CD4-positive, alpha-beta memory T cell (primary cell): ENCODE measurements at places on chromosomes 2 and 18. TPM values are rescaled to one million over a fixed set of nuclear protein-coding genes. Genes with fewer than 3 reads are reported as not detected.

GRCh38 chr2:159290289-159290907, 3.9 kb upstream of the WDSUB1 start:
- H3K27me3 ChIP-seq = no peaks in the 10 kb centered on the region
- peak; percentile 8 for DNase-seq
- H3K4me1 ChIP-seq = peaks cover 13% of the 10 kb centered on the region
- no peak overlapping the region for H3K27ac ChIP-seq

DNA sequence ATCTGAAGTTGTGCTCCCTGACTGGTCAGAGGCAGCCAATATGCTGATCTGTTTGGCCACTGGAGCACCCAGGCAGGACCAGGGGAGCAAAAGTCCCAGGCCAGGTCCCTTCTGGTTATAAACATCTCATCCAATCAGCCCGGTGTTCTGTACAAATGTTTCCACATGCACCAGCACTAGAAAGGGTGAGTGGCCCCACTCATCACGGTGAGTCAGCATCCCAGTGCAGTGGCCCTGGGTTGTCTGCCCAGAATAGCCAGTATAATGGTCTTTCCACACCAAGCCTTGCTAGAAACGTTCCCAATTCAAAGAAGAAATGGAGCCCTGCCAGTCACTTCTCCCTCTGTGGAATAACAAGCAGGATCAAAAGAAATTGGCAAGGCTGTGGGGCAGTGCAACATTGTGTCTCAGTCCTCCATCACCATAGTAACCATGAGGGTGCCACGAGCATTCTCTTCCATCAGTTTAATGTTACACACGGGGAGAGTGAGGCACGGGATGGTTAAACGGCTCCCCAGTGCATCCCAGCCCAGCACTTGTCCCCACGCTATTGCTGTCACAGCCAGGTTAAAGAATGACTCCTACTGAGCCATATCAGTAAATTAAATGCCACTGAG, 174.9 kb downstream of the SEPTIN10 start:
- H3K27me3 ChIP-seq = no peaks in the 10 kb centered on the region
- no peaks in the 10 kb centered on the region for H3K4me1 ChIP-seq
- DNase-seq = no peak
- no peak overlapping the region for H3K4me3 ChIP-seq
- no peaks in the 10 kb centered on the region for H3K36me3 ChIP-seq

DNA sequence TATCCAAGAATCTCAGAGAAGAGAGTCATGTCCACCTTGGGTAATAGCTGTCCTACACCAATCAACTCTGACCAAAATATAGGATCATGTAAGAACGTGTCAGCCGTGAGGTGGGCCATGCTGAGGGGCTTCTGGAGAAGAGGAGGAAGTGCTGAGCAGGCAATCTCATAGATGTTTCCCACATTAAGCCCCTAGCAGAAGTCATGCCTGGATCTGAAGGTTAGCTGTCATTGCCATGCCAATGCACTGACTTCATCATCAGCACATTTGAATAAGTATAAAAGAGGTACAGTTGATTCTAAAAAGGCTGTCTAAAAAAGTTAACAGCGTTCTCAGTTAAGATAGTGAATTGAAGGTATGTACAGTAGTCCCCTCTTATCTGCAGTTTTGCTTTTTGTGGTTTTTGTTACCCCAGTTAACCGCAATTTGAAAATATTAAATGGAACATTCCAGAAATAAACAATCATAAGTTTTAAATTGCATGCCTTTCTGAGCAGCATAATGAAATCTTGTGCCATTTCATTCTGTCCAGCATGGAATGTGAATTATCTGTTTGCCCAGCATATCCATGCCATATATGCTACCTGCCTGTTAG, 67.2 kb upstream of the TMEM17 start:
- DNase-seq = no peak
- H3K4me3 ChIP-seq = no peak overlapping the region
- no peak overlapping the region for H3K27ac ChIP-seq
- H3K36me3 ChIP-seq = no peaks in the 10 kb centered on the region
- no peaks in the 10 kb centered on the region for H3K27me3 ChIP-seq

Gene C2orf66
- not detected for polyA plus RNA-seq

DNA sequence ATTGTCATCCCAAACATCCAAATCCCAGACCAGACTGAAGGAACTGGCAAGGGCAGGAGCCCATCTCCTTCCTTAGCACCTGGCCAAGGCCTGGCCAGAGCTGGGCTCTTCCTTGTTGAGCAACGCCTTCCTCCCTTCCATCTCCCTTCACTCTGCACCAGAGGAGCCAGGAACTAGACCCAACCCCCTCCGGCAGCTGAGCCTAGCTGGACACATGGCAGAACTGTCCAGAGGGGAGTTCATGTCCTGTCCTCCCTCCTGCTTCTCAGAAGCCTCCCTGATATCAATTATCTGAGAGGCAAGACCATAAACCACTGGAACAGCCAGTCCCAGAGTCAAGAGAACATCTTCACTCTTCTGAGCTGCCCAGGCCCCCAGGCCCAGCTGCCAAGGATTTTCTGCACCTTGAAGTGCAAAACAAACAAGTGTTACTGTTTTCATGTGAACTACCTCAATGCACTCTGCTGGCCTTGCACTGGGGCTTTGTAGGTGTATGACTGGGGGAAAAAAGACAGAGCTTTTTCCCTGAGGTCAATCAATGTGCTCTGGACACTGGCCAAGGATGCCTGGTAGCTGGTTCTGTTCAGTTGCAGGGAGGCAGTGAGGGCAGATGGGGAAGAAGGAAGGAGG, 107.6 kb upstream of the MSH6 start:
- H3K27ac ChIP-seq = no peak overlapping the region
- no peaks in the 10 kb centered on the region for H3K36me3 ChIP-seq
- H3K27me3 ChIP-seq = no peaks in the 10 kb centered on the region

Gene SH3RF3
- polyA plus RNA-seq = 0.26 TPM

DNA sequence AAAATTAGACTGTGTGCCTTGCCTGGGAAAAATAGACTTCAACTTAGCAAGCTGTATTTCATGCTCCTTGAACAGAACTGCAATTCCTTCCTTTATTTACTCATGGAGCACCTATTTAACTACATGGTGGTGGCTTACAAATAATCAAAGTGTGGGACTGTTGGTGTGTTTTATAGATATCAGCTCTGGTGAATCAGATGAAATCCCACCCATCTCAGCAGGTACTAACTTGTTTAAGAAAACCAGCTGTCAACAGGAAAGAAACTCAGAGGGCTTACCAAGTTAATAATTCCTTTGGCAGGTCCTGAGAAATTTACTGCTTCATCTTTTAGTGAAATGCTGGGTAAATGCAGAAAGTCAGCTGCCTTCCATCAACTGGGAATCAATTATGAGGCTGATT, 830.6 kb downstream of the SLC4A3 start:
- H3K27ac ChIP-seq = no peak overlapping the region
- no peaks in the 10 kb centered on the region for H3K4me1 ChIP-seq
- H3K4me3 ChIP-seq = no peak overlapping the region
- DNase-seq = no peak
- no peaks in the 10 kb centered on the region for H3K27me3 ChIP-seq

Gene FTCDNL1
- polyA plus RNA-seq = 2.7 TPM

DNA sequence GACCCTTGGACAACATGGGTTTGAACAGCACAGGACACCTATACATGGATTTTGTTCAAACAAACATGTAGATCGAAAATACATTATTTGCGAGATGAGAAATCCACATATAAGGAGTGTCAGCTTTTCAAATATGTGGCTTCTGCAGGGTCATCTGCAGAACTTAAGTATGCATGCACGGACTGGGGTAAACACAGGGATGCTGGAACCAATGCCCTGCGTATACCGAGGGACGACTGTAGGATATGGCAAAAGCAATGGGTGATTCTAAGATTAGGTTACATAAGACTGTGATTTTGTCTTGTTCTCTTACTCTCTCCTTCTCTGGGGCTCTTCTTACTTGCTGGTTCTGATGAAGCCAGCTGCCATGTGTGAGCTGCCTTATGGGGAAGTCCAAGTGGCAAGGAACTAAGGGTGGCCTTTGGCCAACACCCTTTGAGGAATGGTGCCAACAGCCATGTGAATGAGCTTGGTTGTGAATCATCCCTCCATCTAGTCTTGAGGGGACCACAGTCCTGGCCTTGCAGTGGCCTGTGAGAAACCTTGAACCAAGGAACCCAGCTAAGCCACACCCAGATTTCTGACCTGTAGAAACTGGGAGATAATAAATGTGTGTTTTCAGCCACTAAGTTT, 66.5 kb downstream of the EVA1A start:
- no peak overlapping the region for H3K4me3 ChIP-seq
- no peaks in the 10 kb centered on the region for H3K4me1 ChIP-seq
- H3K27me3 ChIP-seq = no peaks in the 10 kb centered on the region
- H3K27ac ChIP-seq = no peak overlapping the region
- no peaks in the 10 kb centered on the region for H3K36me3 ChIP-seq

DNA sequence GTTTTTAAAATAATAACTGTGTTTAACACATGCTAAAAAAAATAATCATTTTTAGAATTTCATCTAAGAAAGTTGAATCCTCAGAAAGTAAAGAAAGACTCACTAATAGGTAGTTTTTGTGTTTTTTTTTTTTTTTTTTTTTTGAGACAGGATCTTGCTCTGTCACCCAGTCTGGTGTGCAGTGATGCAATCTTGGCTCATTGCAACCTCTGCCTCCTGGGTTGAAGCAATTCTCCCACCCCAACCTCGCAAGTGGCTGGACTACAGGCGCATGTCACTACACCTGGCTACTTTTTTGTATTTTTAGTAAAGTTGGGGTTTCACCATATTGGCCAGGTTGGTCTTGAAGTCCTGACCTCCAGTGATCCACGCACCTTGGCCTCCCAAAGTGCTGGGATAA, 7.1 kb downstream of the CKAP2L start:
- H3K4me3 ChIP-seq = no peak overlapping the region
- H3K27ac ChIP-seq = no peak overlapping the region
- H3K4me1 ChIP-seq = peaks cover 9% of the 10 kb centered on the region
- H3K27me3 ChIP-seq = no peaks in the 10 kb centered on the region
- no peaks in the 10 kb centered on the region for H3K36me3 ChIP-seq

Gene TTR
- polyA plus RNA-seq = not detected

- H3K4me1 ChIP-seq = peaks cover 20% of the 10 kb centered on the region
- no peak overlapping the region for H3K27ac ChIP-seq
- H3K27me3 ChIP-seq = no peaks in the 10 kb centered on the region
- H3K4me3 ChIP-seq = no peak overlapping the region
- DNase-seq = no peak
Observed at GRCh38 chr2:197937814-197938213, 133.4 kb downstream of the PLCL1 start.

DNA sequence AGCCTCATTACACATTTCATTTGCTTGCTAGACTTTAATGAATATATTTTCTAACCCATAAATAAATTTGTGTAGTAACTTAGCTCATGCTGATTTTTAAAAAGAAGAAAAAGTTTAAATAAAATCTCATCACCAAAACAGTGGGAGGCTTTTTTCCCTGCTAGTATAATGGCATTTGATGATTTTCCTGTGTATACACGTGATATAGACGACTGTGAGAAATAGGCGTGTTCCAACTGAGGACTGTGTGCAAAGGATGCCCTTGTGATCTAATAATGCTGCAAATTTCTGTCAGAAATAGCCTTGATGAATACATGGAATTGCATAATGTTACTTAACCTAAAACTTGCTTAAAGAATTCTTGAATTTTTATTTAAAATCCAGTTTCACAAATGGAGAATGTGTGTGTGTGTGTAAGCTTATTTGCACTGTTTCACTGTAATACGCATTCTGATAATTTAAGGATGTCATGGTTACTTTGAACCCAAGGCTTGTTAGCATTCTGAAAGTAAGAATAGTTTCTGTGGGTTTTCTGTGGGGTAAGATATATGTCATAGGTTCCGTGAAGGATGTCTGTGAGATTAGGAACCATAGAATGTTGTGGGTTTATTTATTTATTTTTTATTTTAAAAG, 178.0 kb downstream of the DLGAP1 start:
- no peak overlapping the region for H3K27ac ChIP-seq
- H3K4me1 ChIP-seq = no peaks in the 10 kb centered on the region
- no peak overlapping the region for H3K4me3 ChIP-seq
- no peak for DNase-seq
- H3K27me3 ChIP-seq = no peaks in the 10 kb centered on the region

DNA sequence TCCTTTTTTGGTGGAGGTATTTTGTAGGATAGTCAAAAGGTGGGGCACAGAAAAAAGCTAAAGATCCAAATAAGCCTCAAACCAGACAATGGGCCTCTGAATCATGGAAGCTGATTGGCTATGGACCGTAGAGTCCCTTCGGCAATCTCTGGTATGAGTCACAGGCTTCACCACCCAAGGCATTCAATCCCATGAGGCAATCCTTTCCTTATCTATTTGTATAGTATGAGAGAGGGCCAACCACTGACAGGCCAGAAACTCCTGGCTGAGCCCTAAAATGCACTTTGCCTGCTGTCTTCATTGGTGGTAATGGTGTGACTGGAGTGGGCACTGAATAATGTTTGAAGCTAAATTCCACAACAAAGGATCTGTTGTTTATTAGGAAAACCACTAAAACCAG, 38.7 kb upstream of the MEX3C start:
- H3K36me3 ChIP-seq = no peaks in the 10 kb centered on the region
- DNase-seq = no peak
- no peak overlapping the region for H3K27ac ChIP-seq
- H3K27me3 ChIP-seq = no peaks in the 10 kb centered on the region
- no peak overlapping the region for H3K4me3 ChIP-seq

DNA sequence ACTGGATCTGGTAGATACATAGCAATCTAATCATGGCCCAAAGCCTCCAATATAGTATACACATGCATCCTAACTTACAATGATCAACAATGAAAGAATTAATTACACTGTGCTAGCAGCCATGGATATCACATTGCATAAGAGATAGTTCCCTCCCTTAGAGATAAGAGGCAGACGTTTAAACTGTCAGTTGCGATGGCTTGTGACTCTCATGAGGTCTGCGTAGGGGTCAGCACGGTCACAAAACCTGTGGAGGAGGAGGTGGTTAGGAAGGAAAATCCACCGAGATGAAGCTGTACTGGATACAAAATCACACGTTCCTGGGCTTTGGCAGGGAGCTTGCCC, 800 bp upstream of the RALB start:
- no peak for DNase-seq
- H3K4me3 ChIP-seq = peak overlapping the region; percentile 78
- peak overlapping the region; percentile 61 for H3K27ac ChIP-seq
- H3K36me3 ChIP-seq = no peaks in the 10 kb centered on the region
- no peaks in the 10 kb centered on the region for H3K27me3 ChIP-seq

- H3K4me3 ChIP-seq = no peak overlapping the region
- H3K27me3 ChIP-seq = no peaks in the 10 kb centered on the region
- no peaks in the 10 kb centered on the region for H3K36me3 ChIP-seq
Observed at GRCh38 chr18:79077181-79077580, 8.0 kb downstream of the ATP9B start.

- no peaks in the 10 kb centered on the region for H3K4me1 ChIP-seq
- no peak overlapping the region for H3K27ac ChIP-seq
- DNase-seq = no peak
- no peak overlapping the region for H3K4me3 ChIP-seq
Observed at GRCh38 chr2:106523976-106524665, 37.0 kb downstream of the CD8B2 start.

Gene FKBP1B
- polyA plus RNA-seq = 2.3 TPM

- H3K4me3 ChIP-seq = peak overlapping the region; percentile 81
- peaks cover 59% of the 10 kb centered on the region for H3K4me1 ChIP-seq
- no peaks in the 10 kb centered on the region for H3K36me3 ChIP-seq
- no peaks in the 10 kb centered on the region for H3K27me3 ChIP-seq
- H3K27ac ChIP-seq = peak overlapping the region; percentile 88
Observed at GRCh38 chr2:64143169-64144056, 807 bp downstream of the PELI1 start.

Gene TLX2
- polyA plus RNA-seq = 0.33 TPM

GRCh38 chr2:25088817-25089516, 47.1 kb downstream of the EFR3B start:
- H3K27me3 ChIP-seq = no peaks in the 10 kb centered on the region
- no peak overlapping the region for H3K4me3 ChIP-seq
- no peak for DNase-seq
